ENCODE measurements at places on chromosomes 4 and X. TPM values are rescaled to one million over a fixed set of nuclear protein-coding genes. Genes with fewer than 3 reads are reported as not detected.

FGF2 gene
- total RNA-seq: 53.5 TPM

ETDA gene
- not detected for total RNA-seq

GPC3 gene
- not detected for total RNA-seq

HPGDS gene
- total RNA-seq: not detected

C4orf50 gene
- not detected for total RNA-seq

REELD1 gene
- not detected for total RNA-seq

KCNIP4 gene
- not detected for total RNA-seq
